Central memory CD8-positive, alpha-beta T cell (primary cell): ENCODE measurements at places on chromosomes 11 and 22.

GRCh38 chr11:47067401-47067800, 109.3 kb downstream of the ARFGAP2 start:
- H3K27me3 ChIP-seq = no peaks in the 10 kb centered on the region
- H3K27ac ChIP-seq = no peak overlapping the region
- no peak overlapping the region for H3K4me3 ChIP-seq
- H3K4me1 ChIP-seq = no peaks in the 10 kb centered on the region
- DNase-seq = no peak
- peaks cover 2% of the 10 kb centered on the region for H3K36me3 ChIP-seq

DNA sequence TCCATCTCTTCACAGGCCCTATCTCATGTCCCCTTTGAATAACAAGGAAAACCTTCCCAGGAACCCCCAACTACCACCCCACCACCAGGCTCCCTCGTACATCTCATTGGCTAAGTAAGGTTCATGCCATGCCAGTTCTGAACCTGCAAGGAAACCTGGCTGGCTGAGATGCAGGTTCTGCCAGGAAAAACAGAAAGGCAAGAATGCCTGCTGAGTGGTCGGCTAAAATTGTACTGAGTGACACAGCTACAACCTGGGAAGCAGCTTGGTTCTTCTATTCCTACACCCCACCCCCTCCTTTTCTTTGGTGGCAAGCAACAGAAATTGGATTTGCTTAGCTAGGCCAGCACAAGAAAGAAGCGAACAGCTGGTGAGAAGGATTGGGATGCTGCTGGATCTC, 36.1 kb upstream of the TSPAN18 start:
- peaks cover 10% of the 10 kb centered on the region for H3K4me1 ChIP-seq
- DNase-seq = no peak
- no peak overlapping the region for H3K4me3 ChIP-seq
- no peak overlapping the region for H3K27ac ChIP-seq
- no peaks in the 10 kb centered on the region for H3K36me3 ChIP-seq
- no peaks in the 10 kb centered on the region for H3K27me3 ChIP-seq

DNA sequence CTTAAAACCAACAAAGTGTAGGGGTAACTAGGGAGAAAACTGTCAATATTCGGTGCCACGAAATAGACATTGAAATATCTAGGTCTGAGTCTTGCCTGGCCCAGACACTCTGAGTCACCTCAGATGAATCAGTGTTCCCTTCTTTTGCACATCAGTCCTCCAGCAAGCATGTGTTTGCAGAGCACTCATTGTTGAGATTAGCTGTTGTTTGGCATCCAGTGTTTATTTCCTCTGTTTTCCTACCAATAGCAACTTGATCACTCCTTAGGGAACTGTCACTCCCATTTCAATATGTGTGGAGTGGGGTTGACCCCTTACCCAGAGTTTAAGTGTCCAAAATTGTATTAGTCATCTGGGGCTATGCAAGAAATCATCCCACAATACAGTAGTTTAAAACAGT, 4.7 kb upstream of the ASCC2 start:
- DNase-seq = no peak
- H3K4me3 ChIP-seq = no peak overlapping the region
- no peaks in the 10 kb centered on the region for H3K27me3 ChIP-seq

DNA sequence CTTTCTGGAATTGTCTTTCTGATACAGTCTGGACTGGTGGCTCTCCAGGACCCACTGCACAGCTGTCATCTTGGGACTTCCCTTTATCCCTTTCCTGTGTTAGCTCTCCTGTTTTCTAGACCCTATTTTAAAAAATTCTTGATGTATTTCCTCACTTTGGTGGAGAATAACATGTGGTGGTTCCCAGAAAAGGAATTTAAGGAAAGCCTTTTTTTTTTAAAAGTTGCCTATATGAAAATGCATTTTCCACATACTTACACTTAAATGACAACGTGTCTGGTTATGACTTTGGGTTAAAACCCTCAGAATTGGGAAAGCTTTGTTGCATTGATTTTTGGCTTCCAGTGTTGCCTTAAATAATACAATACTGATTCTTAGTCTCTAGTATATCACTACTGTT, 400.7 kb downstream of the TMEM135 start:
- H3K4me1 ChIP-seq = no peaks in the 10 kb centered on the region
- H3K27ac ChIP-seq = no peak overlapping the region
- peaks cover 35% of the 10 kb centered on the region for H3K27me3 ChIP-seq
- H3K36me3 ChIP-seq = no peaks in the 10 kb centered on the region
- no peak for DNase-seq

- no peaks in the 10 kb centered on the region for H3K27me3 ChIP-seq
- peak overlapping the region; percentile 99 for H3K4me3 ChIP-seq
- peaks cover 10% of the 10 kb centered on the region for H3K36me3 ChIP-seq
- DNase-seq = no peak
- peaks cover 37% of the 10 kb centered on the region for H3K4me1 ChIP-seq
These were observed 821 bp downstream of the CELF1 start for GRCh38 chr11:47552056-47552565.

DNA sequence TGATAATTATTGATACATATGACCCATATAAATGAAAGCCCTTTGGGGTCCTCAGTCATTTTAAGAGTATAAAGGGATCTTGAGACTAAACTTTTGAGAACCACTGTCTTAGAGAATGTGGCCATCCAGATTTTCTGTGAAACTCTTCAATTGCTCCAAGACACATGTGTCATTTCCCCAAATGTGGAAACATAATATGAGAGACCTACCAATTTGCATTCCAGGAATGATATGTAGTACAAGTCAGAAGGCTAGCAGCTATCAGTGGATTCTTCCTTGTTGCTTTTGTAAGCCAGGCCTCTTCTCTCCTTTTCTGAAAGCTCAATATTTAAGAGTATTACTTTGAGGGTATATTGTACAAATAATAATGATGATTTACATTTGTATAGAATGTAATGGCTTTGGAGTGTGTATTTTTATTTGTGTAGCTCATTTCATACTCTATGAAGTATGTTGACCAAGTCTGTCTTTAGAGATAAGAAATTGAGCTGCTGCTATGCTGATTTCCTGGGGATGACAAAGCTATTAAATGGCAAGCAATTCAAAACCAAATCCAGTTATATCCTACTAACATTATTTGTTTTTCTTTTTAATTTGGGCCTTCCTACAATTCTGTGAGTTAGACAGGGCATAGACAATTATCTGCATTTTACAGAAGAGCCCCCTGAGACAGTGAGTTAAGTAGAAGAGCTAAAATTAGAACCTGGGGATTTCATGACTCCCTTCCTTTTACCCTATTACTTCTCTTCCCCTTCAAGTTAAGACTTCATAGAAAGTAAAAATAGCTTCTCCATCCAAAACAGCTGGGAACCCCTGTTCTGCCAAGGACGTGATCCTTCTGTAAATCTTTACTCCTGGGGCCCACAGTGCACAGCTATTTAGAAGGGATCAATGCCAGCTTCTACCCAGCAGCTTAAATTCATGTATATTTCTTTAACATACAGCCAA, 131.9 kb downstream of the WNT11 start:
- H3K27ac ChIP-seq = no peak overlapping the region
- H3K4me1 ChIP-seq = no peaks in the 10 kb centered on the region
- H3K27me3 ChIP-seq = no peaks in the 10 kb centered on the region
- no peak for DNase-seq
- H3K36me3 ChIP-seq = peaks cover 5% of the 10 kb centered on the region
- H3K4me3 ChIP-seq = no peak overlapping the region

DNA sequence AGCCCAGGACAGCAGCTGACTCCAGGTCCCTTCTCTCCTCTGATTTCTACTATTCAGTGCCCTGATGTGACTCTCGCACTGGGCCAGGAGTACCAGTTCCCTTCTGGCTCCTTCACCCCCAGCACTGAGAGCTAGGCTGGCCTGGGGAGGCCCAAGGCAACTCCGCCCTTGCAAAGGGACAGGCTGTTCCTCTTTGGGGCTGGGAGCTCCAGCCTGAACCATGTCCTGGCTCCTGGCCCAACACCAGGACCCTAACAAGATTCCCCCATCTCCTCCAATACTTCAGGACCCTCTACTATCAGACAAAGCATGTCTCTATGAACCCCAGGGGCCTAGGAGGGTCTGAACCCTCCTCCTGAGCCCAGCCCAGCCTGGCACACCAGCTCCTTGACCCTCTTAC, 12.5 kb downstream of the CREB3L1 start:
- peaks cover 42% of the 10 kb centered on the region for H3K27me3 ChIP-seq
- H3K4me3 ChIP-seq = no peak overlapping the region
- no peaks in the 10 kb centered on the region for H3K36me3 ChIP-seq
- no peaks in the 10 kb centered on the region for H3K4me1 ChIP-seq
- no peak overlapping the region for H3K27ac ChIP-seq

DNA sequence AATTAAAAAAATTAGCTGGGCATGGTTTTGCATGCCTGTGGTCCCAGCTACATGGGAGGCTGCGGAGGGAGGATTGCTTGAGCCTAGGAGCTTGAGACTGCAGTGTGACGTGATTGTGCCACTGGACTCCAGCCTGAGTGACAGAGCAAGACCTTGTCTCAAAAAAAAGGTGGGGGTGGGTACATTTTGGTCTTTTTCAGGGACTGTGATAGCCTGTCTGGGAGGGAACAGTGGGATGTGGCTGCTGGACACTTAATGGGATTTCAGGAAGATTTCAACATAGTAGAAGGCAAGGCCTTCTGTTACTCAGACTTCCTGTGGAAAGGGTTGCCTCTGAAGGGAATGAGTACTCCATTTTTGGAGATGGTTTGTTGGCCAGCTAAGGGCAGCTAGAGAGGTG, 40.6 kb downstream of the RELT start:
- peaks cover 6% of the 10 kb centered on the region for H3K4me1 ChIP-seq
- H3K27me3 ChIP-seq = no peaks in the 10 kb centered on the region
- H3K36me3 ChIP-seq = peaks cover 8% of the 10 kb centered on the region
- no peak overlapping the region for H3K4me3 ChIP-seq

- no peaks in the 10 kb centered on the region for H3K4me1 ChIP-seq
- no peak overlapping the region for H3K4me3 ChIP-seq
- DNase-seq = no peak
- no peaks in the 10 kb centered on the region for H3K36me3 ChIP-seq
- no peak overlapping the region for H3K27ac ChIP-seq
- peaks cover 43% of the 10 kb centered on the region for H3K27me3 ChIP-seq
These were observed 10.9 kb upstream of the FGF3 start for GRCh38 chr11:69830086-69830485.

- DNase-seq = no peak
- no peaks in the 10 kb centered on the region for H3K4me1 ChIP-seq
- H3K36me3 ChIP-seq = no peaks in the 10 kb centered on the region
- no peak overlapping the region for H3K27ac ChIP-seq
- no peaks in the 10 kb centered on the region for H3K27me3 ChIP-seq
These were observed 846.4 kb downstream of the DLG2 start for GRCh38 chr11:84780689-84781293.

DNA sequence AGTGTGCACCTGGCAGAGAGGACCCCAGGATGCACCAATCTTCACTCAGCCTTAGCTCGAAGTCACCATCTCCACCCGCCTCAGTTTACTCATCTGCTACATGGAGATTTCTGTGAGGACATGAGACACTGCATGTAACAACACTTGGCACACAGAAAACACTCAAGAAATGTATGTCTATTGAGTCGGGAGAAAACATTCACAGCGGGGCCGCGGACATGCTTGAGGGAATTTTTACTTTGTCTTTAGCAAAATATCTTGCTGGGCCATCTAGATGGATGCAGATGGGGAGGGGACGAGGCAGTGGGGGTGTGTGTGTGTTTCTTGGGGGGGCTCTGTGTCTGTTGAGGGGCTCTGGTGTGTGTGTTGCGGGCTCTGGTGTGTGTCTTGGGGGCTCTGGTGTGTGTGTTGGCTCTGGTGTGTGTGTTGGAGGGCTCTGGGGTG, 28.4 kb upstream of the RFPL3 start:
- no peak overlapping the region for H3K4me3 ChIP-seq
- DNase-seq = no peak
- H3K27me3 ChIP-seq = peaks cover 37% of the 10 kb centered on the region
- no peak overlapping the region for H3K27ac ChIP-seq
- H3K36me3 ChIP-seq = no peaks in the 10 kb centered on the region

- H3K27me3 ChIP-seq = no peaks in the 10 kb centered on the region
- H3K4me1 ChIP-seq = no peaks in the 10 kb centered on the region
- peak; percentile 74 for DNase-seq
- H3K4me3 ChIP-seq = no peak overlapping the region
- no peaks in the 10 kb centered on the region for H3K36me3 ChIP-seq
- no peak overlapping the region for H3K27ac ChIP-seq
These were observed 38.2 kb upstream of the WEE1 start for GRCh38 chr11:9535189-9535781.

GRCh38 chr22:46993633-46994032, 231.2 kb downstream of the TBC1D22A start:
- H3K27me3 ChIP-seq = no peaks in the 10 kb centered on the region
- H3K4me1 ChIP-seq = peaks cover 9% of the 10 kb centered on the region
- peaks cover 9% of the 10 kb centered on the region for H3K36me3 ChIP-seq
- no peak overlapping the region for H3K27ac ChIP-seq

GRCh38 chr22:45483918-45484499, 18.7 kb upstream of the FBLN1 start:
- no peak overlapping the region for H3K4me3 ChIP-seq
- H3K36me3 ChIP-seq = no peaks in the 10 kb centered on the region
- H3K27ac ChIP-seq = no peak overlapping the region
- peaks cover 54% of the 10 kb centered on the region for H3K27me3 ChIP-seq
- no peaks in the 10 kb centered on the region for H3K4me1 ChIP-seq
- no peak for DNase-seq

DNA sequence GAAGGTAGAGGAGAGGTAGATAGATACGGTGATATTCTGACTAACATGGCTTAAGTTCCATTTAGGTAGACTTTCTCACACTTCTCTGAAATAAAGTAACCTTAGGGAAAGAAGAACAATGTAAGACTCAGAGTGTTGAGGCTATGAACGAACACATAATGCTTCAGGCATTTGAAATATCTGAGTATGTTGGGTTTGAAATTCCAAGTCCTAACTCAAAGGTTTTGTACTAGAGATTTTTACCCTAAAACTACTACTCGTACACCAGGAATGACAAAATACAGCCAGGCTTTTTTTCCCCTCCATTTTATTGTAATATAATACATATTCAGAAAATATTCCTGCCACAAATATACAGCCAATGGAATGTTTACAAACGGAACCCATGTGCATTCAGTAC, 592.6 kb downstream of the ETS1 start:
- no peaks in the 10 kb centered on the region for H3K36me3 ChIP-seq
- H3K27ac ChIP-seq = no peak overlapping the region
- no peak for DNase-seq
- no peak overlapping the region for H3K4me3 ChIP-seq
- H3K27me3 ChIP-seq = peaks cover 71% of the 10 kb centered on the region
- no peaks in the 10 kb centered on the region for H3K4me1 ChIP-seq

DNA sequence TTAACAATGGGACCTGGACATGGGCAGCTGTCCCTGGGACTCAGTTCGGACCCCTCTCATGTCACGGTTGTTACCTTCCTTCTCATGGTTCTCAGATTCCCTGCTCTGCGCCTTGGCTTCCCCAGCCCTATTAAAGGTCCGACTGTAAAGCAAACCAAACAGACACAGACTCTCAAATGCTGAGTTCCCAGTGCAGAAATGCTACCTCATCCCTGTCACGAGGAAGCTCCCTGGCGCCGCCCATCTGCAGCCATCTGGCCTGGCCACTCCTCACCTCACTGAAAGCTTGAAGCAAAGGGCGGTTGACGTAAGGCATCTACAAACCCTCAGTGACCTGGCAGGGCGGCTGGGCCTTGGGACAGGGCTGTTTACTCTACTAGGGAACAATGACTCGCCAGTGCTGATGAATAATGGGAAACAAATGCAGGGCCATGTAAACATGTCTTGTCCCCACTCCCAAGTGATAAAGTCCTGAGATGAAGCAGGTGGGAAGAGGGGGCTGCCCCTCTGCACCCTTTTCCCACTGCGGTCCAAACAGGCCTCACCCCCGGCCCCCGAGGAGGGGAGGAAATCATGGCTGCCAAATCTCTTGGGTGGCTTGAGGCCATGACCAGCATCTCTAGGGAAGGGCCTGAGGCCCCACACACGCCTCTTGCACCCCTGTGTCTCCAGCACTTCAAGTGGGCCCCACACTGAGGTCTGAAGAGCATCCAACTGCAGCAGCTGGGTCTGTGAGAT, 49.3 kb downstream of the SCUBE1 start:
- peaks cover 14% of the 10 kb centered on the region for H3K4me1 ChIP-seq
- no peaks in the 10 kb centered on the region for H3K36me3 ChIP-seq
- no peak overlapping the region for H3K27ac ChIP-seq
- no peak overlapping the region for H3K4me3 ChIP-seq
